Right lung (tissue), 10 donors: ENCODE measurements at places on chromosomes 13 and 19.

DNA sequence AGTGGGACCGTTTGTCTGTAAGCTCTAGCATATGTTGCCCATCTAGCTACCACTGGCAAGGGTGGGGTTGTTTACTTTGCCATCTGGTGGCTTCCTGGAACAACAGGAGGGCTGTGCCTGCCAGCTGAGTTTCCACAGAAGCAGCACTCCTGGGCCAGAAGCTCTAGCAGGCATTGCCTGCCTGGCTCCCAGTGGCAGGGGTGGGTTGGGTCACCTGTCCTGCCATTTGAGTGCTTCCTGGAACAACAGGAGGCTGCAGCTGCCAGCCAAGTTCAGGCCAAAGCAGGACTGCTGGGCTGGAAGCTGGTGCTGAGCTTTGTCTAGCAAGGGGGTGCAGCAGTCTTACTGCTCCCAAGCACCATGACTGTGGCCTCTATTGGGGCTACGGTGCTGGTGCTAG is 239.7 kb downstream of the MTUS2 start:
- DNase-seq = no peak

DNA sequence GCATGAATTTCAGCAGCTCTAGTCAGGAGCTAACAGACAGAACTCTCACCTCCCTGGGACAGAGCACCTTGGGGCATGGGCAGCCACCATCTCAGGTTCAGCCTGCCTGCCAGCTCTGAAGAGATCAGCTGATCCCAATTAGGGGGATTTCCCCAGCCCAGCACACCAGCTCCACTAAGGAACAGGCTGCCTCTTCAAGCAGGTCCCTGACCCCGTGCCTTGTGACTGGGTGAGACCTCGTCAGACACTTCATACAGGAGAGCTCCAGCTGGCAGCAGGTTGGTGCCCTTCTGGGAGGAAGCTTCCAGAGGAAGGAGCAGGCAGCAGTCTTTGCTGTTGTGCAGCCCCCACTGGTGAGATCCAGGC is 84.5 kb upstream of the UFM1 start:
- no peak for DNase-seq

DNA sequence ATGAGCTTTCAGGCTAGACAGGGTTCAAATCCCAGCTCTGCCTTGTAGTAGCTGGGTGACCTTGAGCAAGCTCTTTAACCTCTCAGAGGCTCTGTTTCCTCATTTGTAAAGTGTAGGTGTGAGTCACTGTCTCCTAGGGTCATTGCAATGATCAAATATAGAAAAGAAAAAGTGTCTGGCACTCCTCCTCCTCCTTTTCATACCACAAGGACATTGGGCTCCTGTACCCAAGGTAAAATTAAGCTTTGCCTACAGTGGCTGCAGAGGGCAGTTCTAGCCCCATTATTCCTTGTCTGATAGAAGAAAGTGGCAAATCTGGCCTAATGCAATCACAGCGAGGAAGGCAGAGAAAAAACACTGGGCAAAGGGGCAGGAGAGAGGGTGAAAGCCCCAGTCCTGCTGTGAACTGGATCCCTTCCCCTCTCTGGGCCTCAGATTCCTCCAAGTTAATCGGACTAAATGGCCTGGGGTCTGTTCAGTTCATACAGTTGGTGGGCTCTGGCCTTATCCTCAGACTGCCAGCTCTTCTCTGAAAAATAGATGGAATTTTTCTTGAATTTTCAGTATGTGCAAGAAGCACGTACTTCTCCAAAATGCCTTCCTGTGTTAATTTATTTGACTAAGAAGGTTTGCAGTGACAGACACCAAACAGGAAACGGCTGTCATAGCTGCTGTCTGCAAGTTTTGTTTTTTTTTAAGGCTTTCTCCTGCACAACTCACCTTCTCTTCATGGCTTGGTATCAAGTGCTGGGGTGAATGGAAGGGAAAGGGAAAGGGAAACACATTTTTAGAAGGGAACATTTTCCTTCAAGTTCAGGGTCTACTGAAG is 35.3 kb downstream of the RGCC start:
- no peak for DNase-seq

- no peak for DNase-seq
Measured at GRCh38 chr13:73329355-73329754, 270.6 kb downstream of the KLF5 start.

DNA sequence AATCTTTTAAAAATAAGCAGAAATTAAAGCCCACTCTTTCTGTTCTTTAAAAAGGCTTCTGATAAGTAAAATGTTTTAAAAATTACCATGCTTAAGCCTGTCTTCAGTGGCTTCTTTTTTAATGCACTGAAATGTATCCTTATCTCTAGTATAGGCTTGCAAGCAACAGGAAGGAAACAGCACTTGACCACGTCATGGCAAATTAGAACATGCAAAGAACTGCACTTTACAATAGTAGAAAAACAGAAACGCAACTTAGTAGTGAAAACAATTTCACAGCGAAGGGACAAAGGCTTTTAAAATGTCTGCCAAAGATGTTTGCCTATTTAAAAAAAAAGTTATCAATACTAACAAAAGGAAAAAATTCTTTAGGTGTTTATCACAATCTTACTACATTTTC is 36.3 kb downstream of the ELF1 start:
- DNase-seq = peak; percentile 66

GRCh38 chr19:56778351-56778750 is 62.2 kb downstream of the PEG3 start:
- DNase-seq = no peak

GRCh38 chr13:30618186-30618929 is 638 bp downstream of the USPL1 start:
- DNase-seq = peak; percentile 18

- DNase-seq = no peak
Measured at GRCh38 chr13:44431150-44431549, 57.5 kb downstream of the SERP2 start.

DNA sequence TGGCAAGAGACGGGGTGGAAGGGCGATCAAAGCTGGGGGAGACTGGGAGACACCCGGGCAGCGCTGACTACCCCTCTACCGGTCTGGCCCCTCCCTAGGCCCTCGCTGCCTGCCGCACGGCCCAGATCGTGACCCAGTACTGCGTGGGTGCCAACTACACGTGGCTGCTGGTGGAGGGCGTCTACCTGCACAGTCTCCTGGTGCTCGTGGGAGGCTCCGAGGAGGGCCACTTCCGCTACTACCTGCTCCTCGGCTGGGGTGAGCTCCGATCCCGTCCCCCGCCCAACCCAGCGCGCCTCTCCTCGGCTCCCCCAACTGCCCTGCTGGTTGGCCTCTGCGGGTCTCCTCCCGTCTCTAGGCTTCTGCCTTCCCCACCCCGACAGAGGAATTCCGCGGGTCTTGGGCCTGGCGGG is 8.8 kb downstream of the GIPR start:
- no peak for DNase-seq

- DNase-seq = no peak
Measured at GRCh38 chr13:51998723-51999509, 12.3 kb downstream of the ATP7B start.

DNA sequence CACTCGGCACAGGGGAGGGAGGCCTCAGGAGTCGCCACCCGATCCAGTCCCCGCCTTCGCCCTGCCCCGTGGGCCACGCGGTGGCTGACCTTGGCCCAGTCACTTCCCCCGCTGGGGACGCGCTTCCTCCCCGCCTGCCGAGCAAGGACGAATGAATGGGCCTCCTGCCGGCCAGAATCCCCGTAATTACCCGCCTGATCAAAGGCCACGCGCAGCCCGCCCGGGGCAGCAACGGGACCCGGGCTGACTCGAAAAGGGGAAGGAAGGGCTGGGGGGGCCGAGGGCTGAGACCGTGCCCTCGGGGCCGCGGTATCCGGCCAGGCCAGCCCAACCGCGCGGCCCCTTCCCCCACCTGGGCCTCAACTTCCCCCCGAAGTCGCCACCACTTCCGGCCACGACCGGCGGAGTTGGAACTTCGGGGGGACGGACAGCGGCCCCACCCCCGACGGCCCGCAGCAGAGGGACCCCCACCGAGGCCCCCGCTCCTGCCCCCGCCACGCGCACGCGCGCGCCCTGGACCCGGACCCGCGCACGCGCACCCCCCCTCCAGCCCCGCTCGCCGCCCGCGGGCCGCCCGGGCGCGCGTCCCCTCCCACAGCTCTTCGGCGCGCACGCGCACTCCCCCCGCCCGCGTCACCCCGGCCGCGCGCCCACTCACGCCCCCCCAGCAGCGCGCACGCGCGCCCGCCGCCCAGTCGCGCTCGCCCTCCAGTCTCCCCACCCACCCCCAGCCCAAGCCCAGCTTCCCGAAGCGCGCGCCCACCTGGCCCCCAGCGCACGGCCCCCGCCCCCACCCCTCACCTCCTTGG is 520 bp downstream of the ZNF787 start:
- no peak for DNase-seq

GRCh38 chr13:111304603-111305289 is 15.7 kb upstream of the TEX29 start:
- no peak for DNase-seq

DNA sequence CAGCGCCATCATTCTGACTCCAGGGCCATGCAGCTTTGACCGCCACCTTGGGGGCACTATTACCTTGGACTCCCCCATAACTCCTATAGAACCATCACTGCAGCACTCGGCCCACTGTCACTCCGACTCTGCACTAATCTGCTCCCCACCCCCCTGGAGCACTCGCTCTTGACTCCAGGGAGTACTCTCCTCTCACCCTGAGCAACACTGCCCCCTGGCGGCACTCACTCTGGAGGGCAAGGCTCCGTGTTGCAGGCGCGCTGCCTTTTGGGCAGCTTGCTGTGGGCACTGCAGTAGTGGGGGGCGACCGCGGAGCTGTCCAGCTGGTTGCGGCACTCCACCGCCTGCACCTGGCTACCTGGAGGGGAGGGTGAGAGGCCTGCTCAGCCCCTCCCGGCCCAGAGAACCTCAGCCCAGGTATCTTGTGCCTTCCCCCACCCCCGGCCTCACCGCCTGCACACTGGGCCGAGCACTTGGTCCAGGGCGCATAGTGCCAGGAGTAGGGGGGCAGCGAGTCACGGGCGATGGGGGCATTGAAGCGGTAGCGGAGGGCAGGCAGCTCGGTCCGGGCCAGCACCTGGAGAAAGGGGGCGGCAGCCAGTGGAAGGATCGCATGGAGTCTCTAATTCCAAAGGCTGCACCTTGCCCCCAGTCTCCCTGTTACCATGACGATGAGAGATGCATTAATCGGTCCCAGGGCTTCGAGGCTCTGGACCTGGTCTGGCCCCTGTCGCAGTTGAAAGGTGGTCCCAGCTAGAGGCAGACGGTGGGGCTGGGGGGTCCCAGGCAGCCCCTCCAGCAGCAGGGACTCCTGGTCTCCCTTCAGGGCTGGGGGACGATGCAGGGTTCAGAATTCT is 8.9 kb upstream of the MYO1F start:
- no peak for DNase-seq

- DNase-seq = no peak
Measured at GRCh38 chr13:49652355-49653305, 24.3 kb downstream of the ARL11 start.

GRCh38 chr19:2244486-2244885 is 4.6 kb upstream of the AMH start:
- no peak for DNase-seq

DNA sequence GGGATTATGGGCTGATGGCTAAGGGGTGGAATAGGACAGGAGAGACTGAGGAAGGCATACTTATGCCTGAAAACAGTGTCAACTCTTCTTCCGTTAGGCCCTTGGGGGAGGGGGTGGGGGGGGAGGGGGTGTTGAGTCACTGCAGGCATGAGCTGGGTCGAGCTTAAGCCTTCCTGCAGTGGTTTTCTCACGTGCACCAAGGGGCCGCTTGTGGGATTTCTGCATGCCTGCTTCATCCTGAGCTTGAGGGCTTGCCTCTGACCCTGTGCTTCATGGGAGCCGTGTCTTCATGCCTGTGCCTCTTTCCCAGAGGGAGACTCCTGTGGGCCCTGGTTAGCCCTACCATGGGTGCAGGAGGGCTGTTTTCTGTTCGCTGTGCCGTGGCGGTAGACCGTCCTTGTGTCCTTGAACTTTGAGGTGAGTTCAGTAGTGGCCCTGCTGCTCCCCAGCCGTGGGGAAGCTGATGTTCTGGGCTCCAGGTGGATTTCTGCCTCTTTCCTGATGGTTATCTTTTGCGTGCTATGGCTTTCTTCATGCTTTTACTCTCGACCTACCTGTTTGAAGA is 186.1 kb downstream of the PCCA start:
- no peak for DNase-seq

- no peak for DNase-seq
Measured at GRCh38 chr13:64633948-64634347, 2596.2 kb downstream of the PCDH9 start.

DNA sequence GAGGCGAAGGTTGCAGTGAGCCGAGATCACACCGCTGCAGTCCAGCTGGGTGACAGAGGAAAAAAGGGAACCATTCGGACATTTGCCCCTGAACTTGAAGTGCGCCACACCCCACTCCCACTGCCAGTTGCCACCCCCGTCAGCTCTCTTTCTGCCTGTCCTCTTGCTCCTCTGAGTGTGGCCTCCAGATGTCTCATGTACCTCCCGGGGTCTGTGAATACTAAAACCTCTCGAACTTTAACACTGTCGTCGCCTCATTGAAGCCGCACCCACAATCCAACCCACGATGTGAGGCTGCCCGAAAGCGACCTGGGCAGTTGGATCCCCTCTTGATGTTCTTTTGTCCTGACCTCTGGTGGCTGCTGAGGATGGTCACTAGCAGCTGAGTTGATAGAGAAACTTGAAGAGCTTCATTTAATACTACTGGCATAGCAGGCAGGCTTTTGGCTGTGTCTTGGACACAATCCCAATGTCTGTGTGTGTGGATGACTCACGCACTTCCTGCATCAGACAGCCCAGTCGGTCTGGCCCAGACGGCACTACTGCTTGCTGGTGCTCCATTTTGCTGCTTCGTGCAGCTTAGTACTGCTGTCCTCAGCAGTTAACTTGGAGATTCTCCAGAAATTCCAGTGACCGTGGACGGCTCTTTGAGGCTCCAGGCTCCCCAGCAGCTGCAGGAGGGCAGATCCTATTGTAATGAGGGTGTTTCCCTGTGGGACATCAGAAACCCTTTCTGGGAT is 4.2 kb downstream of the FPR3 start:
- DNase-seq = peak; percentile 88

GRCh38 chr19:29843180-29844051 is 31.6 kb downstream of the CCNE1 start:
- peak; percentile 31 for DNase-seq

- DNase-seq = no peak
Measured at GRCh38 chr19:289651-290371, 1.4 kb downstream of the PLPP2 start.

GRCh38 chr19:18157465-18158063 is 4.6 kb downstream of the PIK3R2 start:
- no peak for DNase-seq

- DNase-seq = peak; percentile 12
Measured at GRCh38 chr13:40230833-40231266, 435.6 kb downstream of the FOXO1 start.
